ENCODE measurements at places on chromosomes 2 and 18.

GRCh38 chr2:33246432-33246831 lies 230.0 kb upstream of the RASGRP3 start:
- DNase-seq, result no peak

DNA sequence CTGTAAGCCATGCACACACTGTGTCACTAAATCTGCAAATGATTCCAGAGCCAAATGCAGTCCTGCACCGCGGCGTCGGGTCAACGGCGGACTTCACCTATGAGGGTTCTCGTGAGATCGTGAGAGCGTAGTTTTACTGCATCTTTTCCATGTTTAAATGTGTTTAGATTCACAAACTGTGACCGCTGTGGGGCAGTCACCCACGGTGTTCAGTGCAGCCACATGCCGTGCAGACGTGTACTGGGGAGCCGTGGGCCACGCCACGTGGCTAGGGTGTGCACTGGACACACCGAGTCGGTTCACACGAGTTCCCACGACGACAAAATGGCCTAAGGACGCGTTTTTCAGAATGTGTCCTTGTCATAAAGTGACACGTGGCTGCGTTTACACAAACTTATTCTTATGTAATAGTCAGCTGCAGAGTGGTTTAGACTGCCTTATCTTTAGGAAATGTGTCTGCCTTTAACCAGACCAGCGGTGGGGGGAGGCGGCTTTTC lies 34.1 kb downstream of the NFATC1 start:
- DNase-seq, result no peak

DNA sequence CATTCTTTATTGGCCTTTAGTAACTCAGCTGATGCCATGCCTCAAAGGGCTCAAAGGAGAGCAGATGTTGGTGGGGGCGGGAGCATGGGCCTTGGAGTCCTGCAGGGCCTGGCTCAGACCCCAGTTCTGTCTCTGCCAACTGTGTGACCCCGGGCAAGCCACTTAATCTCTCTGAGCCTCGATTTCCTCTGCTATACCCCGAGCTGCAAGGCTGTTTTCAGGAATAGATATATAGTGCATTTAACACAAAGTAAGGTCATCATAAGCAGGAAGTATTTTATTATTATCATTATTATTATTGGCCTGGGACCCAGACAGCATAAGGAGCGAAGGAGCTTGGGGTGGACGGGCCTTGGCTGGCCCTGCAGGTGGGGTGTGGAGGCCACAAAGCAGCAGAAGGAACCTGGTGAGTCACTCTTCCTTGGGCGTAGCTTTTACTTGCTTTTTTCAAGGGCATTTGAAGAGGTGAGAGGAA lies 162.7 kb downstream of the INHBB start:
- no peak for DNase-seq

GRCh38 chr2:161586517-161587167 lies 37.6 kb upstream of the SLC4A10 start:
- no peak for DNase-seq

DNA sequence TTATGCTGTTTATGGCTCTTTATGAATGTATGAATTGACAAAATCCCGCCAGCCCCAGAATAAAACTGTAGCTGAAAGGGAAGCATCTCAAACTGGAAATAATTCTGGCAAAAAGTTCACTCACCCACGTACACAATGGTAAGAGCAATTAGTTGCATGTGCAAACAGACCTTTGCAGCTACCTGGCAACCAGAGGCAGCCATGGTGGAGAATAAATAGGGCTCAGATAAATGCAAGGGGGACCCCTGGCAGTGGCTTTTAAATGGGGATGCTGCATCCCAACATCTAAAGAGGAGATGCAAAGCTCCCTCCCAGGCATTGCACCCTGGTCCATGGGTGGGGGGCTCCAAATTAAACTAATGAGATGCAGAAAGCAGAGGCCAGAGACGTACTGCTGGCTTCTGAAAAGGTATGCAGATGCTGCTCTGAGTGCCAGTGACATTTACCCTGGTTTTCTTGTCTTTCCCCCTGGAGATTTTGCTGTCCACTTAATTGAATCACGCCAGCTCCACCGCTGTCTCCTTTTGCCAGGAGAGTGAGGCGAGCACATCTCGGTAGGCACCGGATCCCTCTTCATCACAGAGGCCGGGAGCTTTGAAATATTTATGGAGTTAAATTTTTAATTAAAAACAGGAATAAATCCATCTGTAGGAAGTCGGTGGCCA lies 126.6 kb upstream of the NRP2 start:
- DNase-seq, result no peak

GRCh38 chr2:198098918-198099317 lies 294.5 kb downstream of the PLCL1 start:
- no peak for DNase-seq

GRCh38 chr2:226860087-226860486 lies 24.2 kb downstream of the RHBDD1 start:
- DNase-seq, result no peak

DNA sequence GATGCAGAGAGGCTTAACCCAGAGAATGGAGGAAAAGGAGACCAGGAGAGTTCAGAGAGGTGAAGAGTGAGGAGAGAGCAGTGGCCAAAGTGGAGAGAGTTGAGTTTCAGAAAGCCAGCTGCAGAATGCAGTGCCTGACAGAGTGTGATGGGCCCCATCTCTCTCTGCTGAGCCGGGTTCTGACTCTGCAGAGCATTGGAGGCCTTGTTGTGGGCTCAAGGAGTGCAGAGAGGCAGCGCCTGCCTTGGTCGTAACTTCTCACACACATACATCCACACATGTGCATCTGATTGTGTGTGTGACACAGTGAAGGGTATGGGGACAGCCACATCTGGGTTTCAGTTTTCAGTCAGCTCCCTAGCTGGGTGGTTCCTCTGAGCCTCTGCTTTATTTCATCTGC lies 58.8 kb downstream of the AGAP1 start:
- DNase-seq, result no peak

GRCh38 chr18:13265911-13266217 lies 47.3 kb downstream of the LDLRAD4 start:
- DNase-seq, result no peak

GRCh38 chr2:197081294-197081693 lies 154.8 kb upstream of the PGAP1 start:
- no peak for DNase-seq

- DNase-seq, result no peak
These were observed 216.7 kb downstream of the SETBP1 start for GRCh38 chr18:44897411-44897810.

- DNase-seq, result no peak
These were observed 18.6 kb downstream of the THAP4 start for GRCh38 chr2:241618296-241618805.

- no peak for DNase-seq
These were observed 44.5 kb downstream of the PHLPP1 start for GRCh38 chr18:62759704-62760402.

DNA sequence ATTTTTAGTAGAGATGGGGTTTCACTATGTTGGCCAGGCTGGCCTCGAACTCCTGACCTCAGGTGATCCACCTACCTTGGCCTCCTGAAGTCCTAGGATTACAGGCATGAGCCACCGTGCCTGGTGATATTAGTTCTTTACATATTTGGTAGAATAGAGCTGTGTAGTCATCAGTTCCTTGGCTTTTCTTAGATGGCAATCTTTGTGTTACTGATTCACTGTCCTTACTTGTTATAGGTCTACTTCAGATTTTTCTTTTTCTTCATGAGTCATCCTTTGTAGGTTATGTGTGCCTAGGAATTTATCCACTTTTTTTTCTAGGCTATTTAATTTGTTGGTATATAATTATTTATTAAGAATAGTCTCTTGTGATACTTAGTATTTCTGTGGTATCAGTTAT lies 30.3 kb upstream of the ZSWIM2 start:
- no peak for DNase-seq

DNA sequence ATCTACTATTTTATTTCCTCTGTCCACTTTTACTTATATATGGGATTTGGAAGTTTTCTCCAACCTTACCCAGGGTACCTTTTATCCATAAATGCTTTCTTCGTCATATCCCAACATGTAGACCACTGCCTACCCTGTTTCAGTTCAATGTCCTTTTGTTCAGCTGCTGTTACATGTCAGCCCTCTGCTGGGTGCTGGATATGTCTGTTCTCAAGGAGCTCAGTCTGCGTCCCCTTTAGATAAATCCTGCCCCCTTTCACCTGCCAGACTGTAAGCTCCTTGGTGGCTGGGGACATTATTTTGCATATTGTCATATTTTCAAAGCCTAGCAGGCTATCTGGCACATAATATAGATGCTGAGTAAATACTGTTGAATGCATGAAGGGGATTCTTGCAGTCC lies 53.2 kb downstream of the NEMP2 start:
- DNase-seq, result no peak

DNA sequence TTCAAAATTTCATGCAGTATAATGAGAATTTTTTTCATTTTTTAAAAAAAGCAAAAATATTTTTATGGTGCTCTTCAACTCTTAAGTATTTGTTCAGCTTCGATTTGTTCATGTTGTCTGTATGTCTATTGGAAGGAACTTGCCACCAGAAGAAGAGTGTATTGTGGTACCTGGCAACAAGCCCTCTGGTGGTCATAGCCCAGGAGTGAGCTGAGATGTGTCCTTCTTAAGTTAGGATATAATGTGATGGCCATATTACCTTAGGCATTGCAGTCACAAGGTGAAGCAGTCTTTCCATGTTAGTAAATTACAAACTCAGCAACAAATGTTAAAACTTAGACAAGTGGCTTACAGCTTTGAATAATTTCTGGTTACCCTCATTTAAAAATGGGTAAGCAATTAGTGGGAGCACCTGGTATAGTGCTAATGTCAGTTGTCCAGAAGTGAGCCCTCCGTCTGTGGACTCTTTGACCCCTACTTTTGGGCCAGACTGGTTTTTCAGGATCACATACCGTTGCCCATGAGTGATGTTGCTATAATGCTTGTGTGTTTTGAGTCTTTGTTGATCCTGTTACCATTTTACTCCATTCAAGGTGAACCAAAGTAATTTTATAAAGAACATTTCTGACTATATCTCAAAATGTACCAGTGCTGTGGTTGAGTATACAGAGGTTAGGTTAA lies 57.4 kb downstream of the MYO1B start:
- no peak for DNase-seq

DNA sequence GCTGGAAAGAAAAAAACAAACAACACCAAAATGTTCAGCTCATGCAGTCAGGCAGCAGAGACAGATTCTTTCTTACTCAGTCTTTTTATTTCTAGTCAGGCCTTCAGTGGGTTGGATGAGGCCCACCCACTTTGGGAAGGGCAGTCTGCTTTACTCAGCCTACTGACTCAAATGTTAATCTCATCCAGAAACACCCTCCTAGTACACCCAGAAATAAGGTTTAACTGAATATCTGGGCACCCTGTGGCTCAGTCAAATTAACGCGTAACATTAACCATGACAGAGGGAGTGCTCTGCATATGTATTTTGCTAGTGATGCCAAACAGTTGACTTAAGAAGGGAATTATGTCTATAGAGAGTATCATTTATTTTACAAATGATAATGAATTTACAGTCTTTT lies 401.6 kb downstream of the PARD3B start:
- no peak for DNase-seq

- DNase-seq, result no peak
These were observed 136.2 kb downstream of the THADA start for GRCh38 chr2:43459446-43460173.

DNA sequence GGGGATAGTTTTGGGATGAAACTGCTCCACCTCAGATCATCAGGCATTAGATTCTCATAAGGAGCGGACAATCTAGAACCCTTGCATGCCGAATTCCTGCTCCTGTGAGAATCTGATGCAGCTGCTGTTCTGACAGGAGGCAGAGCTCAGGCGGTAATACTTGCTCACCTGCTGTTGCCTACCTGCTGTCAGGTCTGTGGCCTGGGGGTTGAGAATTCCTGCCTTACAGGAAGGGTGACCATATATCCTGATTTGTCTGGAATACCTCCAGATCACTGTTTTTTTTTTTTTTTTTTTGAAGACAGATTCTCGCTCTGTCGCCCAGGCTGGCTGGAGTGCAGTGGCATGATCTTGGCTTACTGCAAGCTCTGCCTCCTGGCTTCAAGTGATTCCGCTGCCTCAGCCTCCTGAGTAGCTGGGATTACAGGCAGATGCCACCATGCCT lies 21.7 kb downstream of the ACSL3 start:
- no peak for DNase-seq

DNA sequence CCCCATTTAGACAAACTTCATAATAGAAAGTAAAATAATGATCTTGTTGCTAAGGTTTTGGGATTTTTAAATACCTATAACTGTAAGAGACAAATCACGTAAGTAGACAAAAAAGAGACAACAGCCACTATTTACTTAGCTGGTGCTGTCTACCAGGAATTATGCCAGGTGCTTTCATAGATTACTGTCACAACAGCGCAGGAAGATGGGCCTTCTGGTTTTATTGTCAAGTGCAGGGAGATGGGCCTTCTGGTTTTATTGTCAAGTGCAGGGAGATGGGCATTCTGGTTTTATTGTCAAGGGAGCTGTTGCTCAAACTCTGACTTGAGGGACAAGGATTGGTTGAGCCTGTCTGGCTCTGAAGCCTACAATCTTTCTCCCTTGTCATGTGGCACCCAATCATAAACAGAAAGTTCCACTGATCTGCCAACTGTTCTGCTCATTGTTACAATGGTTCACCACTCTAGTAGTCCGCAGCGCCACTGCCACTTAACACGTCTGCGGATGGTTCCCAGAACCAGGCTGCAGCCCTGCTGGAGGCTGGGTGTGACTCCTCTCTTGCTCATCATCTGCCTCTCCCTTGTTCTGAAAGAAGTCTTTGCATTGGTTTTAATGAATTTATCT lies 95.0 kb downstream of the RNF144A start:
- peak; percentile 94 for DNase-seq

DNA sequence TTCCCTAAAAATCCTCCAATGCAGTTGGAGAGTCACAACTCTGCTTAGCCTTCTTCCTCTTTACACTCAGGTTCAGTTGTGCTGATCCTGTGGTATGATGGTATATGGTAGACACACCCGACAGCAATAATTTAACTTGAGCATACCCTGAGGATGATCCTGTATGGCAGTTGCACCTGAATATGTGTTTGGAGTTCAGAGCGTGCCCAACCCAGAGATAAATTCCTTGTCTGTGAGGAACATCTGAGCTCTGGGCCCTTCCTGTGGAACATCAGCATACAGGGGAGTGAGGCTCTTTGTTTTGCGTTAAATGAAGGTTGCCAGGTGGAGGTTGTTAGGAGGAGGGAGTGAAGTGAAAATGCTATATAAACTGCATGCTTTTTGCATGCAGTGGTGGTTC lies 187.7 kb downstream of the MYO3B start:
- DNase-seq, result no peak

GRCh38 chr18:77052983-77053309 lies 79.6 kb downstream of the MBP start:
- no peak for DNase-seq

GRCh38 chr2:144582651-144583380 lies 62.9 kb upstream of the ZEB2 start:
- no peak for DNase-seq

DNA sequence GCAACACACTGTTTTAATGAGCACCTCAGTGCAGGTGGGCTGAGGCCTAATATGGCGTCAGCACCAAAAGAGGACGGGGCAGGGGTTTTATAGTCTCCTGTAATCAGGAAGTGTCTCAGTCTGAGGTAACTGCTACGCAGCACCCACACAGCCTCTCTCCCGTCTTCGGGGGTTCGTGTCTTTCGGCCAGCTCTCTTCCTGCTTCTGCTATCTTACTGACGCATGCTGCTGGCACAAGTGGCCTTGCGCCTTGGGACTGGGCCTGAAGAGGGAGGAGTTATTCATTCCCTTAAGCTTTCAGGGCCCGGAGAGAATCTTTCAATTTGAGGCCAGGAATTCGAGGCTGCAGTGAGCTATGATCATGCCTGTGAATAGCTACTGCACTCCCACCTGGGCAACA lies 14.5 kb upstream of the PAPOLG start:
- no peak for DNase-seq

Data from NCI-H187 (cell line).